ENCODE measurements at places on chromosomes 7 and 10.

GRCh38 chr10:14200698-14201544 is 129.8 kb downstream of the FRMD4A start:
- no peak for DNase-seq

- DNase-seq: no peak
Observed at GRCh38 chr7:44488955-44489354, 1.5 kb downstream of the NUDCD3 start.

DNA sequence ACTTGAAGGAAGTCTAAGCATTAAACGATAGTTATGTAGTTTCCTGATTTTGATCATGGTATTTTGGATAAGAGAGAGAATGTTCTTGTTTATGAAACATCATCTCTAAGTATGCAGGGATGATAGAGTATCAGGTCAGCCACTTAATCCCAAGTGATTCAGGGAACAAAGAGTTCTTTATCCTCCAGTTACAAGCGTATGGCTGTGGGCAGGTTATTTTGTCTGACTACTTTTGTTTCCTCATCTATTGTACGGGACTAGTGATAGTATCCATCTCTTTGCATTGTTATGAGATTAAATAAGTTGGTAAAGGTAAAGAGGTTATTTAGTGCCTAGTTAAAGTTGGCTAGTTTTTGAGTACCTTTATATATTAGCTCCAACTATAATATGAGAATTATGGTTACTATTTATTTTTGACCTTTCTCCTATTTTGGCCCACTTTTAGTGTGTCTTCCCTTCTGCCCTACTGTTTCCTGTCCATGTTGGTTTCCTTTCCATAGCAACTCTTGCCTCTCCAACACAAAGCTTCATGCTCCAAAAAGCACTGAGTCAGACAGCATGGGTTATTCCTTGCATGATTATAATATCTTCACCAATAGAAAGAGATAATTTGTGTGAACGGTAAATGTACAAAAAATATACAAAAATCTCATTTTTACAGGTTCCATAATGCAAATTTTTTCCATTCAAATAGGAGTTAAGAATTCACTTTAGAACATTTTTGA is 65.4 kb downstream of the SP8 start:
- DNase-seq: no peak

- no peak for DNase-seq
Observed at GRCh38 chr7:1098243-1099153, 10.6 kb downstream of the GPER1 start.

DNA sequence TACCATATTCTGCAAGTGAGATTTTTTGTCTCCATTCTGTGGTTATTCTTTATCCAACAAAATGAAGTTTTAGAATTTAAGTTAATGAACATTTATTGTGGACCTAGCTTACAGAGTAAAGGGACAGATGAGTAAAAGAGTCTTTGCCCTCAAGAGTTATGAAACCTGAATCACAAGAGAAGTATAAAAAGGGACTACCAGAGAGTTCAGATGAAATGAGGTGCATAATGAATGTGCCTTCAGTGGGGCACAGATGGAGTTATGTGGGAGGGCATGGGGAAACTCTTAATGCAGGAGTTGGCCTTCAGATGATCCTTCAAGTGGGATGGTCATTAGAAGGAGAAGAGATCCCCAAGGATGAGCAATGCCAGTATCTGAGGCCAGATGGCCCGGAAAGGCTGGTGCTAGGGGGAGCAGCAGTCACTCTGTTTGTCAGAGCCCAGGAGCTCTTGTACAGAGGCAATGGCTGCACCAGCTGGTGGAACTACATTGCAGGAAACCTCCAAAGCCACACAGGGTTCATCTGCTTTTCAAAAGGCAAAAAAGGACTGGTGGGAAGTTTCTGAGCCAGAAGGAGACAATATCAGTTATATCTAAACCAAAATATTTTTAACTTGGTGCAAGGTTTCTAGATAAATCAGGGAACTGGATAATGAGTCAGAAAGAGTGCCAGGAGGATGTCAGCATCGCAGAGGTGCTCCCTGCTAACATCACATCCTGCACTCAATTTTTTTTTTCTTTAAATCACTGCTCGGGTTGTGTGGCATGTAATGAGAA is 162.0 kb downstream of the KLF6 start:
- no peak for DNase-seq

DNA sequence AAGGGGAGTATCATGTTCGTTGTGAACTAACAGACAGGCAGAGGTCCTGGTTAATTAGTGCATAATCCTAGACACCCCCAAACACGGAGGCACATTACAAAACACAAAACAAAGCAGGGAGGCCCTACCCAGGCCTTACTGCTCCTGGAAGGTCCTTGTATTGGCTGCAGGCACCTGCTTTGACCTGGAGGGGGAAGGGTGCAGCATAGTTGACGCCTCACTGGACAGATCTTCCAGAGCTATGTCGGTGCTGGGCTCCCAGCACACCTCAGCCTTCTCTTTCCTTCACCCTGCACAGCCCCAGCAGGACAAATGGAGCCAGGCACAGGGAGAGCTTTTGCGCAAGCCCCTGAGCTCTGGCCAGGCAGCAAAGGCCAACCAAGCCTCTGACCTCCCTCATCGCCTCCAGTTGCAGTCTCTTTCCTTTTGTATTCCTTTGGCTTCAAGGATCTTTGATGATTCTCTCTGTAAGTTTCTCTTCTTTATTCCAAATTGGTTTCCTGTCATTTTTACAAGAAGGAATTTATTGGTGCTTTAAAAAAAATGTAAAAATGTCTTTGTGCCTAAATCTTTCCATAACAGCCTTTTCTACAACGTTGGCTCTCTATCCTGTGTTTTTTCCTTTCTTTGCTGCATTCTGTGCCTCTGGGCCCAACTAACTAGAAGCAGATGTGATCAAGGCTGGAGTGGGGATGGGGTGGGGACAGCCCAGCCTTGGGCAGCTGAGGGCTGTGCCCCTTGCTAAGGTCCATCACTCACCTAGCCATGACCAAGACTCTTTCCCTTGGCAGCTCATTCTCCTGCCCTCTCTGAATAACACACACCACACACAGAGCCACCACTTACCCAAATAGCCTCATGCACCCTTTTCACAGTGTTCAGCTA is 317.1 kb upstream of the NPVF start:
- no peak for DNase-seq

- no peak for DNase-seq
Observed at GRCh38 chr10:115956225-115957011, 316.6 kb downstream of the GFRA1 start.

DNA sequence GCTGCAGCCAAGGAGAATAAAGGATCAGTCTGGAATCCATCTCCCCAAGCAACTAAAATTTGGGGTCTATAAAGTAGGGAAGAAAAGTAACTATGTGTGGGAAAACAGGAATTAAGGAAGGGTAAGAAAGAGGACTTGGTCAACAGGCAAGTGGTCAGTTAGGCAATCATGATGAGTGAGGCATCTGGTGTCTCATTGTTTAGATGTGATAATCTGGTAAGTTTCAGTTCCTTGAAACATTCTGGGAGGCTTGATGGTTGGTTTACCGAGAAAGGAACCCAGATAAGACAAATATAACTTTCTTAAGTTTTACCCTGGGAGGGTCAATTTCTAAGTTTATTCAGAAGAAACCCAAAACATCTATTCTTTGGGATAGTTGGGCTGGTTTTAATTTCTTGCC is 22.3 kb downstream of the HYAL4 start:
- no peak for DNase-seq

DNA sequence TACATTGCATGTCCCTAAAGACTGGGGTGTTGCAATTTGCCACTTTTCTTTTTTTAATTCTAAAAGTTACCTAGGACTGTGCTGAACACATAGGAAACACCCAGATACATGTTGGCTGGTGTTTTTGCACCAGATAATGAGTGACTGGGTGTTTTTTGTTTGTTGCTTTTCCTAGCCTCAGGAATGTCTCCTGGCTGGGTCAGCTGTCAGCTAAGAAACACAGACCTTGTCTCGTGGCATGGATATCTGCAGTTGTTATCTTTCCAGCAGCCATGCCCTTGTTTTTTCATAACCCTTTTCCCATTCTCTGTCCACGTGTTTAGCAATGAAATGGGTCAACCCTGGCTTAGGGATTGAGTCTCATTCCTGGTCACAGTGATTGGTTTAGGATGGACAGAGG is 433.9 kb upstream of the ZMIZ1 start:
- no peak for DNase-seq

GRCh38 chr10:128221807-128222206 is 95.6 kb upstream of the MKI67 start:
- DNase-seq: no peak

GRCh38 chr10:125983161-125983560 is 86.8 kb downstream of the FANK1 start:
- no peak for DNase-seq

GRCh38 chr10:98208925-98209324 is 59.1 kb downstream of the LOXL4 start:
- no peak for DNase-seq

DNA sequence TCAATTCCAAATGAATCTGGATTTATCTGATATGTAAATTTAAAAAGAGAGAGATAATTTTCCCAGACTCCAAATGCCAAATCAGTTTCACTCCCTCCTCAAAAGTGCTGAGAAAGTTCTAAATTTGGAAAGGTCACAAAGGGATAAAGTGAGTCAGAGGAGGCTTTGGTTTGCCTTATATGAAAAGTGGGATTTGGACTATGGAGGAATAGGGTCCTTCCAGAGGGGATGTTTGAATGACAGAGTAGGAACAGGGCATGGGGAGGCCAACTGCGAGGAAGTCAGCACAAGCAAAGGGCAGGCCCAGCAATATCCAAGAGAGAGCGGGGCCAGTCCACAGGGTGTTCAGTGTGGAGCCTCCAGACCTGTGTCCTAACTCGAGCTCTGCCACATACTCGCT is 9.8 kb upstream of the FAS start:
- DNase-seq: no peak

GRCh38 chr7:114081606-114082425 is 163.0 kb upstream of the PPP1R3A start:
- DNase-seq: no peak

- DNase-seq: no peak
Observed at GRCh38 chr10:80064120-80064886, 14.2 kb upstream of the TMEM254 start.

DNA sequence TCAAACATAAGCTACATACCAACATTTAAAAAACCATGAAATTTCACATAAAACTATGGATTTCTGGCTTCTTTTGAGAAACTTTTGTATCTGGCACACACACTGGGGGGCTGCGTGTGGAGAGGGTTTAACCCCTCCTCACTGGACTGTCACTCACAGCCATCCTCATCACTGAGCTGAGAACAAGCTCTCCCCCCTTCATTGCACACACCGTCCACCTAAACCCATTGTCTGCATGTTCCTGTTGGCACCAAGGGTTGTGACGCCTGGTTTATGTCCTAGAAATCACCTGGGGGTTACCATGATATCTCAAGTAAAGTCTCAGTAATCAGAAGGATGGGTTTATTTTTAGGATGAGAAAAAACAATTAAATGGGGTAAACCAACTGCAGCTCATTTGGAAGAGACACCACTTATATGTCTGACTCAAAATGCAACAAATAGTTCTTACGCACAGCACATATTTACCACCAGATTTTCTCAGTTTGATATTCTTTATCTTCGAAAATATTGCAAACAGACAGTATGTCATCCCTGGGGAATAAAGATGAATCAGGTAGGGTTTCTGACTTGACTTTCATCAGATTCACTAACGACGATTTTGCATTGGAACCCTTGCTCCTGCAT is 218.5 kb upstream of the KLF6 start:
- DNase-seq: no peak

- DNase-seq: no peak
Observed at GRCh38 chr10:102900006-102900405, 18.1 kb upstream of the CNNM2 start.

- no peak for DNase-seq
Observed at GRCh38 chr7:130865408-130866236, 131.6 kb upstream of the KLF14 start.

- no peak for DNase-seq
Observed at GRCh38 chr10:93917821-93918220, 24.0 kb downstream of the SLC35G1 start.

DNA sequence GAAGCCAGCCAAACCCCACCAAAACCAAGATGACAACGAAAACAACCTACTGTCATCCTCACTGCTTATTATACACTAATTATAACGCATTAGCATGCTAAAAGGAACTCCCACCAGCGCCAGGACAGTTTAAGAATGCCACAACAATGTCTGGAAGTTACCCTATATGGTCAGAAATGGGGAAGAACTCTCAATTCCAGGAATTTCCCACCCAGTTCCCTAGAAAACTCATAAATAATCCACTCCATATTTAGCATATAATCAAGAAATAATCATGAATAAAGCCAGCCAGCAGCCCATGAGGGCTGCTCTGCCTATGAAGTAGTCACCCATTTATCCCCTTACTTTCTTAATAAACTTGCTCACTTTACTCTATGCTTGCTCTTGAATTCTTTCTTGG is 20.8 kb downstream of the MICU1 start:
- DNase-seq: no peak

GRCh38 chr10:110868981-110869380 is 2.7 kb upstream of the PDCD4 start:
- DNase-seq: no peak

GRCh38 chr7:154960063-154960790 is 42.7 kb downstream of the PAXIP1 start:
- no peak for DNase-seq

DNA sequence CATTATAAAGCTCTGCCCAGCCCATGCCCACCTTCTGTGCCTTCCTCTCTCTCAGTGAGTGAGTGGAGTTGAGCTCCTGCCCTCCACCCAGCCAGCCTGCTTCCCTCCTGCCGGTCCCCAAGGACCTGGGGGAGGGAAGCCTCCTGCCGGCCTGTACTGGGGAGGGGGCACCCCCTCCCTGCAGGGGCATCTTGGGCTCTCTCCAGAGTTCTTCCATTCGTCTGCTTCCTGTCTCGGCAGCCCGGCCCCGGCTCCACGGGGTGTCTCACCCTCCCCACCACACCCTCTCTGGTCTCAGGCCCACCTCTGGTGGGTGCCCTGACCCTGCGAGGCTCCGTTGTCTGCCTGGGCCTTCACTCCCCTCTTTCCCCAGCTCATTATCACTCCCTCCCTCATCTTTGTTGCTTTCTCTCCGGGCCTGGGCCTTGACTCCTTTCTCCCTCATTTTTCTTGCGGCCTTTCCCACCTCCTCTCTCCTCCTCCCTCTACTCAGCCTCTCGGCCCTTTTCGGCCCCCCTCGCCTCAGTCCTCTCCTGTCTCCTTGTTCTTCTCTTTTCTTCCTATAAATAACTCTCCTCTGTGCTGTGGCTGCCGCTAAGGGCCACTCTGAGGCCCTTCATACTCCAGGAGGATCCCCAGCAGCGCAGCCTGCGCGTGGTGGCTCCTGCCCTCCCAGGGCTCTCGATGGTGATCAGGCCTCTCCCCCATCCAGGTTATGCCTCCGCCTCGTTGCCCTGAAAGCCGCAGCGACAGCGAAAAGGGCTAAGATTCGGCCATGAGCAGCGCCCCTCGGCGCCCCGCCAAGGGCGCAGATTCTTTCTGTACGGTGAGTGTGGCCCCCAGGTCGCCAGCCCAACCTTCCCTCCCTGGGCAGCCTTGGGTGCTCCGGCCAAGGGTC is 2.1 kb downstream of the SLC4A2 start:
- no peak for DNase-seq

- DNase-seq: no peak
Observed at GRCh38 chr7:147539685-147540084, 1050.9 kb upstream of the C7orf33 start.

DNA sequence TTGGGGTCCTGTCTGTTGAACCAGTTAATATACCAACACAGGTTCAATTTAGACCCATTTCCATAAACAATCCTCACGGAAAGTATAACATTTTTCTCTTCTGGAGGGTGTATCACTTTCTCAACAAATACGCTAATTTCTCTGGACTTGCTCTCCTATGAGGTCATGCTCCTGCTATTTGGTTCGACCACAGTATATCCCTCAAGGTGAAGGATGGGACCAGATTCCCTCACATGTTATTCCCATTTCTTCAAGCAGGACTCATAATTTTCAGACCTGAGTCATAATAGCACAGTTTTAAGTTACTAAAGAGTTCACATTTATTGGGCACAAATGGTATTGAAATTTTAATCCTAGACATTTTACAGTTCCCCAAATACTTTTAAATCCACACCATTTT is 57.2 kb downstream of the ADAM12 start:
- no peak for DNase-seq
